ENCODE measurements at places on chromosomes 13 and 19.

DNA sequence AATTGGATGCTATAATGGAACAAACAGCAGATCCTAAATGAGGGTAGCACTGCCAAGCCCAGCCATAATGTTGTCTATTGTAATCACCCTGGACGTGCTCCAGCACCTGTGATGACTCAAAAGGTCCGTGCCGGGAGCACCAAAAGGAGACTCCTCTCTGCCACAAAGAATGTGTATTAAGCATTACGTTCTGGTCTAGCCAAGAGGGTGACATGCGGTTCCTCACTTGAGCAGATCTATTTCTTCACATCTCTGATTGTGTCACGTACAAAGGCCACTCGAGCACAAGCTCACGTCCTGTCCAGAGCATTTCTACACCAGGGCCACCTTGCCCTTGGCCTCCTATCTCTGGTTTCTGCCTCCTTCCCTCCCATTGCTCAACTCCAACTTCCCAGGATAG lies 219.9 kb upstream of the IRS2 start:
- no peak for DNase-seq

- no peak for DNase-seq
These were observed 60.1 kb upstream of the MYCBP2 start for GRCh38 chr13:77386880-77387606.

GRCh38 chr19:27901078-27901477 lies 1311.9 kb downstream of the UQCRFS1 start:
- DNase-seq: no peak

- DNase-seq: no peak
These were observed 915 bp downstream of the SHC2 start for GRCh38 chr19:459724-460511.

DNA sequence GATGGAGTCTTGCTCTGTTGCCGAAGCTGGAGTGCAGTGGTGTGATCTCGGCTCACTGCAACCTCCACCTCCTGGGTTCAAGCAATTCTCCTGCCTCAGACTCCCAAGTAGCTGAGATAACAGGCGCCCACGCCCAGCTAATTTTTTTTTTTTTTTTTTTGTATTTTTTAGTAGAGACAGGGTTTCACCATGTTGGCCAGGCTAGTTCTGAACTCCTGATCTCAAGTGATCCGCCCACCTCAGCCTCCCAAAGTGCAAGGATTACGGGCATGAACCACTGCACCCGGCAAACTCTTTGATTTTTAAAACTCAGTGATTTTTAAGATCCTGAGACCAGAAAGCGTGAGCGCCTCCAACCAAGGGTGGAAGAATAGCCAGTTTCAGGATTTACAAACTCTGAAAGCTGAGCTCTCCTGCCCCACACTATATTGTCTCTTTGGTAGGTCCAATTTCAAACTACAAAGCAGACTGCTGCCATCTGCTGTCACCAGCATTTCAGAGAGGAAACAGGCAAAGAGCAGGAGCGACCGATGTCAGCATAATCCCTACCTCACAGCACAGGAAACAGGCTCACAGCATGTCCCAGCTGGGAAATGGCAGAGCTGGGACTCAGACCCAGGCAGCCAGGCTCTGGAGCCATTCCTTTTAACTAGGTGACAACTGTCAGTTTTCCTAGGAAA lies 9.2 kb downstream of the NOSIP start:
- DNase-seq: no peak

DNA sequence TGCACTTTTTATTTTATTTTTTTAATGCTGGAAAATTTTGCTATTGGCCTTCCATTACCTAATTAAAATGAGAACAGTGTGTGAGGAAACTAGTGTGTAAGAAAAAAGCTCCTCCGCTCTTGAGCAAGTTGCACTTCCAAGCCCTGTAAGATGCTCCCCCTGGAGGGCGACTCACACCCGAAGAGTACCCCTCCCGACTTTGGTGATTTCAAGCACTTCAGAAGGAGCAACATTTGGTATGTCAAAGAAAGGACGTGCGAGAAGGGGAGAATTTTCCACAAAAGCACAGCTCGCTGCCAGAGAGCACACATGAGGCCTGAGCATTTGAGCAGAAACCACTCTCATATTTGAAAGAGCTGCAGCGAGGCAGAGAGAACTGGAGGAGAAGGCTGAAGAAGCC lies 504.4 kb downstream of the FGF9 start:
- DNase-seq: no peak

- DNase-seq: no peak
These were observed 80.2 kb downstream of the DPF1 start for GRCh38 chr19:38143847-38144246.

GRCh38 chr13:43319617-43320444 lies 296.4 kb downstream of the DNAJC15 start:
- DNase-seq: no peak

GRCh38 chr19:46381346-46381745 lies 32.0 kb downstream of the CCDC8 start:
- DNase-seq: no peak

GRCh38 chr19:30855442-30855841 lies 483.3 kb downstream of the ZNF536 start:
- DNase-seq: no peak

DNA sequence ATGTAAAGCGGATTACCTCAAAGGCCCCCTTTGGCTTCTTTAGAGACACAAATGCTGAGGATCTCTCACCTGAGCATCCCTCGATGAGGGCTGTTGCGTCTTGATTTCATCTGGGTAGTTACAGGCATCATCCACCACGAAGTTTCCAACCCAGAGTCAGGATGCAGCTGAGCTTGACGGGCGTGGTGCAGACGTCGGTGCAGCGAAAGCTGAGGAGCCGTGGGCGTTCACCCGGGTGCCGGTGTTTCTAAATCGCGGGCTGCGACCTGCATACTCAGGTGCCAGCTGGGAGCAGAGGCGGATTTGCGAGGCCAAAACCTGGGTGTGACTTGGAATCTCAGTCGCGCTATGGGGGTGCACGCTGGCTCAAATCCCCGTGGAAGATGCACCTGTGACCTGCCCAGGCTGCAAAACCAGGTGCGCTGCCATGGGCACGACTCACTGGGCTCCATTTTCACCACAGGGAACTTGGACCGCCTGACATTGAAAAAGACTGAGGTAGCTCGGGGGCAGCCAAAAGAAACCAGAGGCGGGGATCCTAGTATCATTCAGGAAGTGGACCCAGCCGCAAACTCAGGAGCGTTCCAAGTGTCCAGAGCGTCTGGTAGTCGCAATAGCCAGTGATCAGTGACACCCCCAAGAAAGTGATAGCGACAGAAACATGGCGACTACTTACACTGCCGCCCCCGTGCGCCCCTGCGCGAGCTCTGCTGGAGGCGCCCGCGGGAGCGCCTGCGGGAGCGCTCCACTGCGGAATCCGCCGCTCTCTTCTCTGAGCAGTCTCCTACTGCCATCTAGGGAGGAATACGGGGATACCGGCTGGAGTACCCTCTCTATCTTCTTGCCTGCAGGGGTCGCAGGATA lies 36.4 kb upstream of the IGFL4 start:
- DNase-seq: peak; percentile 23

DNA sequence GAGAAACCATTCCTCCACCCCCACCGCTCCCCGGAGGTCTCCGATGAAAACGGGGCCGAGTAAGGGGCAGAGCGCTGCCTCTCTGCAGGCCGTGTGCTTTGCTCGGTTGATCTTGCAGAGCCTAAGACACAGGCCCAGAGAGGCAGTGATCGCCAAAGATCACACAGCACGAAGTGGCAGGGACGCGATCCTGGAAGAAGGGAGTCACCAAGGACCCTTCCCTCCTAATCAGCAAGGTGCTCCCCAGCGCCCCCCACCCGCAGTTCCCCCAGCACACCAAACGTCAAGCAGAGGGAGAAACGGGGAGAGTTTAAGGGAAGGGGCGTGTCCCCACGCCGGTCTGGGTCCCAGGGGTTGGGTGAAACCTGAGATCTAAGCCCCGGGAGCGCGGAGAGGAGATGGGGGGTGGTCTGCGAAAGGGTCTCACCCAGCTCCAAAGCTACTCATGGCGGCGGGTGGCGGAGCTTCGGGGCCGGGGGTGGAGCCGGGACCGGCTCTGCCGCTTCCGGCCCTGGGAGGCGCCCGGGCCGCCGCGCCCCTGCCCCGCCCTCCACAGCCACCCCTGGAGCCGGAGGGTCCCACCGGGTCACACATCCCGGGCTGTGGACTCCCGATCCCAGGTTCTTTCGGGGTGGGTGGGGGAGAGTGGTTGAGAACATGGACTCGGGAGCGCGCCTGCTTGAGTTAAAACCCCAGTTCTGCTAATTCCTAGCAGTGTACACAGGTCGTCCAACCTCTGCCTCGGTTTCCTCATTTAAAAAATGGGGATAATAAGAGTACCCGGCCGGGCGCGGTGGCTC lies at the start of gene EML2:
Gene EML2, minus strand, starts transcription at position 468 of the 800 bp plus-strand sequence. Its CDS starts 21 bp downstream, at position 447.
- peak; percentile 55 for DNase-seq

DNA sequence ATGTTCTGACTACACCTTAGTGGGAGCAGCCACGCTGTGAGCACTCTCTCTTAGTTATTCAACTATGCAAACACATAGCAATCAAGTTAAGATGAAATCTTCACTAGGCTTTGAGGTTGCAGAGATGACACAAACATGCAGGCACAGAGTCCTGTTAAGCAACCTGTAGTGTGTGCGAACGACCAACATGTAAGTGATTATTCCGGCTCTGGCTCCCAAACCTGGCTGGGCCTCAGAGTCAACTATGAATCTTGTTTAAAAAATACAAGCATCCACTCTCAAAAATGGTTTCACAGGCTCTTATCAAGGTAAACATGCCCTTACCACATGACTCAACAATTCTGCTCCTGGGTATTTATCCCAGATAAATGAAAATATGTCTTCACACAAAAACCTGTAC lies 91.4 kb downstream of the IRS2 start:
- DNase-seq: no peak

GRCh38 chr13:76822698-76823267 lies 63.4 kb downstream of the KCTD12 start:
- DNase-seq: no peak

DNA sequence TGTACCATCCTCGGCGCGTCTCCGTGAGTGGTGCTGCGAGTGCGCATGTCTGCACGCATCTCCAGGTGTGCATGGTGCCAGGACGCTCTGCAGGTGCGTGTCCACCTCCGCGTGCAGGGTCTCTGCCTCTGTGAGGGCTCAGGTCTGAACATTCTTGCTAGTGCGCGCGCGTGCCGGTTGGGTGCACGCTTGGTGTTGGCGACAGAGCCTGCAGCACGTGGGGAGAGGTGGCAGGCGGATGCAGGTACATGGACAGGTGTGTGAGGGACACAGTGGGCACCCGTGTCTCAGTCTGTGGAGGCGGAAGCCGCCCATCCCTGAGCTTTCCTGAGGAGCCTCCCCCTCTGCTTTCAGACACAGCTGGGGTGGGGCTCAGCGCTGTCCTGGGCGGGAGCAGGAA lies 4.9 kb upstream of the OR10H2 start:
- no peak for DNase-seq

- no peak for DNase-seq
These were observed 505.0 kb upstream of the GPC6 start for GRCh38 chr13:92721620-92722019.

- no peak for DNase-seq
These were observed 279.8 kb upstream of the EDNRB start for GRCh38 chr13:78198419-78198818.

- DNase-seq: no peak
These were observed 332.2 kb upstream of the SGCG start for GRCh38 chr13:22848539-22849052.

- DNase-seq: no peak
These were observed 67.7 kb upstream of the STARD13 start for GRCh38 chr13:33353210-33353609.

DNA sequence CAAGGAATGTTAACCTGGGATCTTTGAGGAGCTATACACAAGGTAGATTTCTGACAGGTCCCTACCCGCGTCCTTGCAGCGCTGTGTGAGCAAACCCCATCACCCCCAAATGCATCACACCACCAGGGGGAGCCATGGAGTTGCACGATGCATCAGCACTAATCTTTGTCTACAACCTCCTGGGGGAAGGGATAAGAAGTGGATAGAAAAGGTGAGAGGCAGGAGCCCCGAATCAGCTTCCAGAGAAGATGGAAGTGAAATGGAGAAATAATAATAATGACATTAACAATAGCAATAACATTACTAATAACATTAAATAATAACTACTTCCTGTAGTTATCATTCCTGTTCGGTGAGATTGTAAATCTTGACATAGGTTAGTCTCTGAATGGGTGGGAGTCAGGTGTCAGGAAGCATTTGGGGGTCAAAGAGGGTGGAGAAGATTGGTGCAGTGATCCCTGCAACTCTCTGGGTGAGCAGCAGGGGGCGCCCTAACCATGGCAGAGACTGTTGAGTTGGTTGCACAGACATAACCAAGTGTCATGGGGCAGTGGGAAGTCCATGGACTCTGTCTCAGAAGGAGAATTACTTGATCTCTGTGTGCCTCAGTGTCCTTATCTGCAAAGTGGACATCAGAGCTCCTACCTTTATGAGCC lies 16.5 kb downstream of the SIGLEC7 start:
- DNase-seq: peak; percentile 79

GRCh38 chr13:66842766-66843165 lies 387.4 kb downstream of the PCDH9 start:
- DNase-seq: no peak

- no peak for DNase-seq
These were observed 3.4 kb downstream of the EBI3 start for GRCh38 chr19:4232614-4233281.

- DNase-seq: no peak
These were observed 95.1 kb downstream of the SLC7A1 start for GRCh38 chr13:29500386-29500785.

DNA sequence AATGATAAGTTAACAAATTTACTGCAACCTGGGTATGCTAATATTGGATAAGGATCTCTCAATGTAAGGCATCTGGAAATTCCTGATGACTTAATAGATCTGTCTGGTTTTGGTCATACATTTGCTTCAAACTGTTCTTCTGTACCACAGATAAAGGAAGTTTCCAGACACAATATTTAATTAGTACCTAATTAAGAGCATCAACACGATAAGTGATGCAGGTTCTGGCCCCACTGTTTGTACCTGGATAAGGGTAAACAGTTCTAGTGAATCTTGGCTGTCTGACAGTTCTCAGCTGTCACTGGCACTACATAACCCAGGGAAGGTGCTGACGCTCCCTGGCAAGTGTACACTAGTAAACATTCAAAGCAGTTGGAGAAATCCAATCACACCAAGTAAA lies 165.6 kb downstream of the MZT1 start:
- no peak for DNase-seq

DNA sequence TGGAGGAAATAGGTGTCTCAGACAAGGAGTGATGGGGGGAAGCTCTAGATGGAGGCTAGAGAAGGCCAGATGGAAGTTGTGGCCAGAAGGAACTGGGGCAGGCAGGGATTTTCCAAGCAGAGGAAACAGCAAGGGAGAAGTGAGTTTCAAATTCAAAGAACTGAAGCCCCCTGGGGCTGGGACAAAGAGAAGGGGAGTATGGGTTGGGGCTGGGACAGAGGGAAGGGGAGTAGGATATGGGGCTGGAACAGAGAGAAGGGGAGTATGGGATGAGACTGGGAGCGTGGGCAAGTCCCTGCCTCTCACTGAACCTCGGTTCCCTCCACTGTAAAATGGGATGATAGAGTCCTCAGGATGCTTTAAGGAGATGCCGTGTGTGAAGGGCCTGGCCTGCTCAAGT lies 1.9 kb upstream of the GTF2F1 start:
- no peak for DNase-seq
